NCI-H187 treated with DMSO at 0.1 percent for 48 hours (cell line): ENCODE measurements at places on chromosomes 2 and 18.

GRCh38 chr18:68498185-68498584, 216.7 kb downstream of the TMX3 start:
- DNase-seq, result no peak

- DNase-seq, result no peak
Observed at GRCh38 chr18:49788327-49788898, 24.9 kb downstream of the ACAA2 start.

- no peak for DNase-seq
Observed at GRCh38 chr18:35519148-35519899, 21.6 kb upstream of the INO80C start.

DNA sequence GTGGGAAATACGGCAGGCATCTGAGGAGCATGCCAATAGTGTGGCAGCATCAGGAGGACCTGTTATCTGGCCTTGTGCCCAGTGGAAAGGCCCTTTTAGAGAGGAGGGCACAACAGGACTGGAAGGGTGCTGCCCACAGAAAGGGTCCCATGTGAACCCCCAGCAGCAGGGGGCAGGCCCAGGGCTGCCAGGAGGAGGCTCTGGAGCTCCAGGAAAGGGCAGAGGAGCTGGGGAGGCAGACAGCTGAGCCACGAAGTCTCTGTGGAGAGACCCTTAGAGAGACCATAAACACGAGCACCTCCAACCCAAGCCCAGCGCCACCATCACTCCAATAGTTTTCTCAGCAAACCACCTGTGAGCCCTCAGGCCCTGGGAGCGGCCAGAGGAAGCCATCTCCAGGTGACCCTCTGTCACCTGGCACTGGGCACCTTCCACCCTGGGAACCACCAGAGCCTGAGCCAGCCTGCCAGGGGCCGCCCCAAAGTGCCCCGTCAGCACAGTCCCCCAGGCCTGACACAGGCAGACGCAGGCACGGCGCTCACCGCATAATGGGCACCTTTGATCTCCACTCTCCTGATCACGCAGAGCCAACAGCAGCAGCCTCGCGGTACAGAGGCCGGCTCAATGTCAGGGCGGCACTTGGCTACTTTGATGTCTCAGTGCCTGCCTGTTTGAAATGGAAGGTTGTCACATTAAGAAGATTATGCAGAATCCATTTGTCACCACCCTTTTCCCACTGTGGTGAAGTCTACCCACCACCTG, 162.5 kb upstream of the RAB6C start:
- DNase-seq, result no peak

- DNase-seq, result no peak
Observed at GRCh38 chr2:64325477-64325851, 128.5 kb upstream of the LGALSL start.

- no peak for DNase-seq
Observed at GRCh38 chr2:160353166-160353565, 140.4 kb downstream of the RBMS1 start.

GRCh38 chr2:10514273-10514672, 66.1 kb upstream of the ODC1 start:
- no peak for DNase-seq

DNA sequence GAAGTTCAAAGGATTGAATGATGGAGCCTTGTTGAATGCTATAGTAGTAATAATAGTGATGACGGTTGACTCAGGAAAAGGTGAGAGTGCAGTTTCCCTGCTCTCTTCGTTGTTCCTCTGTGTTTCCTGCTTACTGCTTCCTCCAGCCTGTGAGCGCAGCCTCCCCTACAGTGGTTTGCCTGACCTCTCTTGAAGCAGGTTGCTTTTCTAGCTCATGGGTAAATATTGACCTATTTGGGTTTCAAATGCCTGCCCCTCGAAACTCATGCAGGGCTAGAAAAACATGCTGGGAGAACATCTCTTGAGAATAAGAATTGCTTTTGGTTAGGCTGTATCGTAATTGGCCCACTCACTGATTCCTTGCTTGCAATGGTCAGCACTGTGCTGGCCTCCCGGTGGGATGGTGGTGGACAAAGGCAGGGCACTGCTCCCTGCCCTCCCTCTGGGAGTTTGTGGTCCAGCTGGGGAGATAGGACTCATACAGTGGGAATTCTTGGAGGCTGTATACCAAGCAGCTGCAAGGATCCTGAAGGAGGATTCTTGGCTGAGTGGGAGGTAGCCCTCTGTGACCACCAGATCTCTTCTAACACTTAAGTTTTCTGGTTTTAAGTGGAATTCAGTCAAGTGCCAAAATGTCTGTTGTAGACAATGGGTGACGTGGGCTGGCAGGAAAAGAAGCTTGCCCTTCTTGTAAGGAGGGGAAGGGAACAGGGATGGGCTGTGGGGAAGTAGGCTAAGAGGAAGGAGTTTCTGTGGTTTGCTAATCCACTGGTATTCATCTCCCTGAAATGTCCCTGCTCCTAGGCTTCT, 5.4 kb upstream of the RNF181 start:
- DNase-seq, result no peak

DNA sequence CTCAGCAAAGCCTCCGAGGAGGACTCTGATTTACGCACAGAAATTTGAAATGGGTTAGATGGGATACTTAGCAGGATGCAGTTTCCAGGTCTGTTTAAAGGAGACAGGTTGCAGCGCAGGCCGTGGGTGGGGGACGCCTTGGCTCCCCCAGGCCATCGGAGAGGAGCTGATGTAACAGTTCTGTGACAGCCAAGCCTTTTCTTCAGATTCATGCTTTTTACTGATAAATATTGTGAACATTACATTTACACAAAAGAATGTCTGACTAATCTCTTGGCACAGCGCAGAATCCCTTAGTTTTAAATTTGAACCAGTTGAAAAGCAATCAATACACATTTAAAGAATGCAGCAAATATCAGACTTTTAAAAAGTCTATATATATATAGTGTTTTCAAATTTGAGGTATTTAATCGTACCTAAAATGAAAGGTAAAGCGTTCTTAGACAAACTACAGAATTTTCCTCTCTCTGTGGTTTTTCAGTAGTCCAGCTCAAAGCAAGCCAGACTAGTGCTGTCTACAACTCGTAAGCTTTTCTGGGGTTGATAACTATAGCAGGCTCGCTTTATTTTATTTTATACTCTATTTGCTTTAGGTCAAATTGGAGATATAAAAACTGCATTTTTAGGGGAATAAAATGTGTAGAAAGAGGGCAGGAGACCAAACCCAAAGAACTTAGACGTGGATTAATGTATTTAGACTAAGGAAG, 221.9 kb downstream of the PIEZO2 start:
- no peak for DNase-seq

DNA sequence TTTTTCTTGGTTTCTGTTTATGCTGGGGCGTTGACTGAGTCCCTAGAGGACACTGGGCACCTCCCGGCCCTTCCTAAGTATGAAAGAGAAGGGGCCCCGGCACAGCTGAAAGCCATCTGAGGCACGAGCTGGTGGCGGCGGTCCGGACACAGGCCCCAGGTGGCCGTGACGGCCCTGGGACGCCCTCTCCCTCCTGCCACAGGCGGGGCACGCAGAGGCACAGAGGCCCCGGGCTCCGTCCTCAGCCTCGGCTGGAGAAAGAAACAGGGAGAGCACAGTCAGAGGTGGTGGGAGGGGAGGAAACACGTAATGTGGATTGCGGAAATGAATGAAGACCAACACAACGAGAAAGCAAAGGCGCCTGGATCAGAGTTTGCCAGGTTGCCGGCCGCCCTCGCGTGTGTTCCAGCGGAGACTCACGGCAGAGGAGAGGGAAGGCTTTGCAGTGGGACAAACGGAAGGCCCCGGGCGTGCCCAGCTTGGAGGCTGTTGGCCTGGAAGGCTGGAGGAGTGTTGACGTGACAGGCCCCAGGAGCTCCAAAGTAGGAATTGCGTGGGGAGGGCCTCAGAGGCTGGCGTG, 119.1 kb downstream of the PTGR3 start:
- DNase-seq, result no peak

- no peak for DNase-seq
Observed at GRCh38 chr18:51578406-51578980, 381.0 kb upstream of the MEX3C start.
